EL (cell line): ENCODE measurements at places on chromosomes 13 and 19.

GRCh38 chr13:27151798-27152599 lies 19.6 kb downstream of the USP12 start:
- DNase-seq: no peak

- DNase-seq: no peak
Measured at GRCh38 chr19:10828981-10829821, 6.8 kb downstream of the TMED1 start.

GRCh38 chr19:4443188-4443587 lies 14.4 kb downstream of the UBXN6 start:
- DNase-seq: no peak

GRCh38 chr13:85976242-85976641 lies 177.0 kb upstream of the SLITRK6 start:
- no peak for DNase-seq

DNA sequence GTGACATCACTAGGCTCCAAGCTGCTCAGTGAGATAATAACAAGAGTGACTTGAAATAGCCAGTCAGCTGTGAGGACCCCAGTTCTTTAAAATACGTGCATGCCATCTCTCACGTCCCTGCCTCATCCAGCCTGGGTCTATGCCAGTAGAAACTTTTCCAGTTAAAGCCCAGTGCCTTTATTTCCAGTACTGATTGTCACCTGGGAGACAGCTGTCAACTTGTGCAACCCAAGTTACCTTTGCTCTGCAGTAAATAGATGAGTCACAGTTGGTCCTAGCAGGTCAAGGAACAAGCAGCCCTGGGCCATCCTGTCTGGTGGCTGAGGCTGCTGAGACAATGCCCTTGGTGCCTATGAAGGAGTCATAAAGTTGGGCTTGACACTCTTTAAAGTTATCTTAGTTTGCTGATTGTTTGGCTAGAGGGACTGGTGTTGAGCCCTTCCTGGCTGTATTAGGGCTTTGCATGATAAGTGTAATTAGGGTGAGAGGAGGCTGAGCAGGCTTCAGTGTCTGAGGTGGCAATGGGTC lies 228.7 kb downstream of the LACC1 start:
- DNase-seq: no peak

DNA sequence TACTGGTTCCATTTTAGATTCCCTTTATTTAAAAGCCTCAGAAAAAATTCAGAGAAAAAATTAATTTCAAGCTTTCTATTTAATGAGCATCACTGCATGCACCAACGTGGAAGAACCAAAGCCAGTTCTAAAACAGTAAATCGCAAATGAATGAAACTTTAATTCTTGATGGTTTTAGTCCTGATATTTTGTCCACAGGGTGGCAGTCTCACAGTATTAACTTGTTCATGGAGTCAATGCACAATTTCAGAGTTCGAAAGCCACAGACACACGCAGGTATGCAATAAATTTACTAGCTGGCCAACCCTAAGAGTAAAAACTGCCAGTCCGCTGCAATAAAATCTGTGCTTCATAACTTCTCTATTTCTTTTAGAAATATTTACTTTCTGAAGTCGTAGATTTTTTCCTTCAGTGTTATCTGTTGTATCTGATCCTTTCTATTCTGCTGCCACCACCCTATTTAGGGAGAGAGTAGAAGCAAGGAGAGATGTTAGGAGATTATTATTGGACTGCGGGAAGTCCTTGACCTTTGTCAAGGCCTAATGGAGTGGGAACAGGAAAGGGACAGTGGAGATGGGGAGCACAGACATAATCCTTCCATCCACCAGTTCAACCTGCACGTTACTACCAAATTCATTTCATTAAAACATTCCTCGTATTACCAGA lies 7.0 kb upstream of the WBP4 start:
- DNase-seq: peak; percentile 77
